ENCODE measurements at places on chromosomes 13 and 19. TPM values are rescaled to one million over a fixed set of nuclear protein-coding genes. Genes with fewer than 3 reads are reported as not detected.
A peak's percentile ranks its signal among the peaks of the same experiment; 100 is the strongest.

CCL25 gene
- not detected for total RNA-seq

AMH gene
- total RNA-seq: 1.0 TPM

PINLYP gene
- total RNA-seq: 0.32 TPM

TINCR gene
- total RNA-seq: 0.11 TPM

DNA sequence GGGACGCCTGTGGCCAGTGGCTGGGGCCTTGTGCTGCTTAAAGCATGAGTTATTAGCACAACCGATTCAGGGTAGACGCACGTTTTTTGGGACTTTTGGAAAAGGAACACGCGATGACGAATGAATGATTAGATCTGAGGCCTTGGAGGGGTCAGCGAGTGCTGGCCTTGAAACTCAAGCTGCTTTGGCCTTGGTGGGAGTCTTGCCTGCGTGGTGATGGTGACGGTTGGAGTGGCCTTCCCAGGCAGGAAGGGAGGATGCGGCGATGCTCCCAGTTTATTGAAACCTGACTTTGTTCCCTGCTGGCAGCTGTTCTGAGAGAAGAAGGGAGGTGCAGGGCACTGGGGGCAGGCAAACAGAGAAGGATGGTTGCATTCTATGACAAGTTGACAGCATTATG, 63.1 kb upstream of the RNF113B start:
- peaks cover 12% of the 10 kb centered on the region for H3K4me1 ChIP-seq
- peaks cover 14% of the 10 kb centered on the region for H3K36me3 ChIP-seq
- DNase-seq: no peak
- 0 out of 2 replicates have a peak, but pooled peaks cover 2% of the 10 kb centered on the region for H3K27me3 ChIP-seq
- no peak overlapping the region for H3K27ac ChIP-seq

DNA sequence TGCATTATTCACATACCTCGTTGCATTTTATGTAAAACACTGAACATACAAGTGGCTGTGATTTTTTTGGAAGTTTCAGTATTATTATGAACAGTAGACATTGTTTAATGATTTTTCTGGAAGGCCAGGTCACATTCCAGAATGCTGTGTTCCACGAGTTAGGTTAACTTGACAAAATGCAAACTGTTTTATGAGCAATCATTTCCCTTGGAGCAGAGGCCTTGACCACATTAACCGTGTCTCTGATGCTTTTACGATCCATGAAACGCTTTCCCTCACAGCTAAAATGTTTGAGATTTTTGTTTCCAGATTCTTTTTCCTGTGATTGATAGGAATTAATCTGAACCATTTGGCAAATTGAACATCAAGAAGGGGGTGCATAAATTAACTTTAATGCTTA, 57.8 kb downstream of the MBNL2 start:
- peak; percentile 75 for DNase-seq
- peak overlapping the region; percentile 87 for H3K27ac ChIP-seq
- peaks cover 41% of the 10 kb centered on the region for H3K36me3 ChIP-seq
- H3K4me1 ChIP-seq: peaks cover 97% of the 10 kb centered on the region

GRCh38 chr19:2446381-2446780, 10.4 kb downstream of the LMNB2 start:
- no peaks in the 10 kb centered on the region for H3K4me1 ChIP-seq
- no peaks in the 10 kb centered on the region for H3K27me3 ChIP-seq
- H3K36me3 ChIP-seq: peaks cover 9% of the 10 kb centered on the region
- no peak overlapping the region for H3K4me3 ChIP-seq

- H3K36me3 ChIP-seq: no peaks in the 10 kb centered on the region
- H3K27ac ChIP-seq: no peak overlapping the region
- H3K4me1 ChIP-seq: peaks cover 6% of the 10 kb centered on the region
These were observed 99.7 kb downstream of the GPC6 start for GRCh38 chr13:93326234-93326811.

DNA sequence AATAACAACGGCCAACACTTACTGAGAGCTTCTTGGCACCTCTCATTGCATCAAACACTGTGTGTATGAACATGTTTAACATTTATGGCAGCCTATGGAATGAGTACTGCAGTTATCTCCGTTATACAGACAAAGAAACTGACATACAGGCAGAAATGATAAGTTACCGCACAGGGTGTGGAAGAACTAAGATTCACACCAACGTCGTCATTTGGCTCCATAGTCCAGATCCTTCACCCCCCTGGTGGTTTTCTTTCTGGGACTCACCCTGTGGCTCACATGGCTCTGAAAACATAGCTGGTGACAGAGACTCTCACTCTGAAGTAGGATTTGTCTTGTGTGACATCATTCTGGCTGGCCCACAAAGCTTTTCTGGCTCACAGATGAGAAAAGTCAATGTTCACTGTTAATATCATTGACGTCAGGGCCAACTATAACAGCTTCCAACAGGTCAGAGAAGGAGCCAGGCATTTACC, 230.1 kb downstream of the DLEU7 start:
- DNase-seq: no peak
- H3K27ac ChIP-seq: no peak overlapping the region
- H3K4me3 ChIP-seq: no peak overlapping the region
- H3K4me1 ChIP-seq: peaks cover 26% of the 10 kb centered on the region

DNA sequence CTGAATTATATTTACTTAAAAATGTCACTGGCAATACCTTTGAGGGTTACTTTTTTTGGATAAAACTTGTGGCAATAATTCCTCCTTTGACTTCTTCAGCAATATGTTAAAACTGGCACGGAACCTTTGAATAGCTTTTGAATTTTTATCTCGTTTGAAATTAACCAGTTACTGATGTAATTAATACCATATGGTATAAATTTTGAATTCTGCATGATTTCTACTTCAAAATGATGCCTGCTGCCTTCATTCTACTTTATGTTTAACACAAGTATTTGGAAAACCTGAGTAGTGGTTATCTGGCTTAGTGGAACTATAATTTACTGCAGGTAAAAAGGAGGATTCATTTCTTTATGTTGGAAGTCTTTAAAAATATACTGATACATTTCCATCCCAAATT, 85.3 kb downstream of the LRCH1 start:
- H3K27ac ChIP-seq: no peak overlapping the region
- H3K4me1 ChIP-seq: peaks cover 57% of the 10 kb centered on the region
- H3K4me3 ChIP-seq: no peak overlapping the region
- H3K36me3 ChIP-seq: 0 out of 2 replicates have a peak, but pooled peaks cover 6% of the 10 kb centered on the region

DNA sequence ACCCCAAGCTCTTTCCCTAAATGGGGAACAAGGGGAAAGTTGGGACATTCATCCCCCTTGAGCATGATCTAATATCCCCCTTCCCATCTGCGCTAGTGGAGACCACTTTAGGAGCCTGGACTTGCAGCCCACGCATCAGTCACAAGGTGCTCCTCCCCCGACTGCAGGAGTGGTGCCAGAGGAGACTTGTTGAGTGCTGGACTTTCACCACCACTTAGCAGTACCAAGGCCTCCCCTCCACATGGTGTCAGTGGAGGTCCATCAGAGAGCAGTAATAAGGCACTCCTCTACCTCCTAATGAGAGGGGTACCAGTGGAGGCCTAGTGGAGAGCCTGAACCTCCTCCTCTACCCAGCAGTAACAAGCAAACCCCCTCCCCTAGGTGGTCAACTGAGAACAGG, 22.5 kb downstream of the CAB39L start:
- H3K36me3 ChIP-seq: no peaks in the 10 kb centered on the region
- no peak overlapping the region for H3K4me3 ChIP-seq
- peaks cover 8% of the 10 kb centered on the region for H3K4me1 ChIP-seq
- H3K27ac ChIP-seq: no peak overlapping the region
- H3K27me3 ChIP-seq: no peaks in the 10 kb centered on the region

DNA sequence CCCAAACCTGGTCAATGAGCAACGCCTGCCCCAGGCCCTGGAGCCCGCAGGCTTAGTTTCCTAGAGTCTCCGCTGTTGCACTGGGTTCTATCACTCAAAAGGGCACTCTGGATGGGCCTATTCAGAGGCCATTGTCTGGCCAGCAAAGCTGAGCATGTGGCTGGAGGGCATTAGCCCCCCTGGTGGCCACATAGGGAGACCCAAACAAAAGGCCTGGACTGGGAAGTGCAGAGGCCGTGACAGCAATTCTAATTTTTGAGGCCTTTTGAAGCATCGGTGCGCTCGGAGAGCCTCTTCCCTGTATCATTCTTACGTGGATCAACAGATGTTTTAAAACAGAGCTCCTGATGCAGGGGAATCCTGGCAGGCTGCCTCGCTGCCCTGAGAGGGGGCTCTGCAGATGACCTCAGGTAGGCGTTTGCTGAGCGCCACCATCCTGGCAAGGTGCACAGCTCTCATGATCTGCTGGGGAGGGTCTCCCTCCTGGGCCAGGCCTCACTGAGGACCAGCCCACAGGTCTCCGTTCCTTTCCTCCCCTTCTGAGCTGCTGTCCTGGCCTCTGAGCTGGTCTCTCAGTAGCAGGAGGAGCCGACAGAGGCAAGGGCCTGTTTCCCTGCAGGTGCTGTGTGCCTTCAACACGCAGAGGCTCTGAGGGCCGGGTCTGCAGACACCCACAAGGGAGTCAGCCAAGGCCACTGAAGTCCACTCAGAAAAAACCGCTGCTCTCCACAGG, 190.5 kb downstream of the URI1 start:
- H3K27ac ChIP-seq: no peak overlapping the region
- no peak overlapping the region for H3K4me3 ChIP-seq
- DNase-seq: no peak
- H3K36me3 ChIP-seq: peaks cover 4% of the 10 kb centered on the region
- H3K27me3 ChIP-seq: peaks cover 5% of the 10 kb centered on the region

- H3K4me3 ChIP-seq: no peak overlapping the region
- peaks cover 42% of the 10 kb centered on the region for H3K4me1 ChIP-seq
- no peaks in the 10 kb centered on the region for H3K27me3 ChIP-seq
- peaks cover 11% of the 10 kb centered on the region for H3K36me3 ChIP-seq
- H3K27ac ChIP-seq: peak overlapping the region; percentile 54
These were observed 7.4 kb downstream of the FZR1 start for GRCh38 chr19:3513229-3514140.

DNA sequence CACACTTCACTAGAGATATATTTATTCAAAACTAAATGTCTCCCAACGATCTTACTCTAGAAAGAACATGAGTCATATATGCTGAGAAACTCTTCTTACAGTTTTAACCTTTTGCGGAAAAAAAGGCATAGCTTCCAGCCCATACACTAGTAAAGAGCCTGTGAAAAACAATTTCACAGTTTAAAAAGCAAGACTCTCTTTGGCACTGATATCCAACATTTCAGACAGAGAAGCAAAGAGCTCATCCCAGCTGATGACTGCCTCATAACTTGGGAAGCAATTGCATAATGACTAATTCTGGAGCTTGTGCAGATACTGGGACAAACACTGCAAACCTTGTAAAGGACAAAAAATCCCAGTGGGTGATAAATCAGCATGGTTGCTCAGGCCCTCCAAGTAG, 88.0 kb downstream of the ENOX1 start:
- H3K36me3 ChIP-seq: no peaks in the 10 kb centered on the region
- H3K4me3 ChIP-seq: no peak overlapping the region
- DNase-seq: peak; percentile 24
- no peak overlapping the region for H3K27ac ChIP-seq

- peaks cover 61% of the 10 kb centered on the region for H3K4me1 ChIP-seq
- H3K4me3 ChIP-seq: peak overlapping the region; percentile 76
- H3K36me3 ChIP-seq: no peaks in the 10 kb centered on the region
- H3K27me3 ChIP-seq: no peaks in the 10 kb centered on the region
- H3K27ac ChIP-seq: peak overlapping the region; percentile 90
These were observed 270.6 kb downstream of the SLITRK6 start for GRCh38 chr13:85528491-85529217.

GRCh38 chr19:7072541-7072940, 3.0 kb downstream of the ZNF557 start:
- DNase-seq: no peak
- peaks cover 17% of the 10 kb centered on the region for H3K4me1 ChIP-seq
- H3K4me3 ChIP-seq: peak overlapping the region; percentile 64
- no peak overlapping the region for H3K27ac ChIP-seq

DNA sequence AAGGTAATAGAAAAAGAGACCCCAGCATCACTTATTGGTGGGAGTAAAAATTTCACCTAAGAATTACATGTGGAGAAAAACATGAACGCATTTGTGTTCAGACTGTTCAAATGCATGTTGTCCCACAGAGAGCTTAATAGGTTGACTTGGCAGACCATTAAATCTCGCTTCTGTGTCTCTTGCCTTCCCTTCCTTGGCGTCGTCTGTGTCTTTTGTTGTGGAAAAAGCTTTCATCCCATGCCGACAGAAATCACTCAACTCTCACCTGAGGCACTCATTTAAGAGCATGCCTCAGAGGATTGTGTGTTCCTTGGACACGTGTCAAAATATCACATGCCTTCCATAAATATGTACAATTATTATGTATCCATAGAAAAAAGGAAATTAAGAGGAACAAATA, 24.4 kb upstream of the CACNA1A start:
- DNase-seq: no peak
- no peak overlapping the region for H3K27ac ChIP-seq
- peaks cover 13% of the 10 kb centered on the region for H3K27me3 ChIP-seq
- H3K4me3 ChIP-seq: no peak overlapping the region
- H3K4me1 ChIP-seq: no peaks in the 10 kb centered on the region
- no peaks in the 10 kb centered on the region for H3K36me3 ChIP-seq

GRCh38 chr19:55578761-55579747, 1.6 kb downstream of the ZNF579 start:
- peaks cover 22% of the 10 kb centered on the region for H3K36me3 ChIP-seq
- H3K4me1 ChIP-seq: peaks cover 14% of the 10 kb centered on the region
- H3K27me3 ChIP-seq: peaks cover 4% of the 10 kb centered on the region
- peak overlapping the region; percentile 85 for H3K27ac ChIP-seq
- DNase-seq: no peak
- peak overlapping the region; percentile 95 for H3K4me3 ChIP-seq

- H3K27me3 ChIP-seq: peaks cover 15% of the 10 kb centered on the region
- peaks cover 45% of the 10 kb centered on the region for H3K36me3 ChIP-seq
- H3K4me1 ChIP-seq: peaks cover 18% of the 10 kb centered on the region
- DNase-seq: no peak
- no peak overlapping the region for H3K27ac ChIP-seq
These were observed 21.6 kb downstream of the VASP start for GRCh38 chr19:45528744-45529419.

GRCh38 chr19:8030960-8031359, 21.6 kb upstream of the CCL25 start:
- H3K36me3 ChIP-seq: no peaks in the 10 kb centered on the region
- no peaks in the 10 kb centered on the region for H3K4me1 ChIP-seq
- H3K27me3 ChIP-seq: peaks cover 14% of the 10 kb centered on the region

DNA sequence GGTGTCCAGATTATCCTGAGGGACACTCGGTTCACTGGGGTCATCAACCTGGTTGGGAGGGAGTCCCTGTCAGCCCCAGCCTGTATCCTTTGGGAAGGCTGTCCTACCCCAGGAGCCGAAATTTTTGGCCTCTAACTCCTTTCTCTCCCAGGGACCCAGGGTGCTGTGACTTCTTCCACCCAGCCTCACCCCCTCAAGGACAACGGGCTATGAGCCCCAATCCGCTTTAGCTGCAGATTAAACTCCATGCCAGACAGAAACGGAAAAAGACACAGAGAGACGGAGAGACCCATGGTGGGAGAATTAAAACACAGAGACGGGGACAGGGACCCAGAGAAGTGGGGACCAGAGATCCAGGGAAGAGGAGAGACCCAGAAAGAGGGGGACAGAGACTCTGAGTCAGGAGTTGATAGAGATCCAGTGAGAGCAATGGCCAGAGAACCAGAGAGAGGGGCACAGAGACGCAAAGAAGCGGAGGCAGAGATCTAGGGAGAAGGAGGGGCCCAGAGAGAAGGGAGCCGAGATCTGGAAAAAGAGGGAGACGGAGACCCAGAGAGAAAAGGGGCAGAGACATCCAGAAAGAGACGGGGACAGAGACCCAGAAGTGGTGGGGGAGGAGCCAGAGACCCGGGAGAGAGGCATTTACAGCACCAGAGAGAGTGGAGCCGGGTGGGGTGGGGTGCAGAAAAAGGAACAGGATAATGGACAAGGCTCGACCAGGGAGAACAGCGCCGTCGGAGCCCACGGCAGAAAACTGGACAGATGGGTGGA, 703 bp downstream of the SLC17A7 start:
- no peak overlapping the region for H3K27ac ChIP-seq
- peaks cover 50% of the 10 kb centered on the region for H3K27me3 ChIP-seq
- no peaks in the 10 kb centered on the region for H3K36me3 ChIP-seq
- H3K4me1 ChIP-seq: peaks cover 32% of the 10 kb centered on the region
- DNase-seq: no peak

Measured in HFFc6 (cell line).